ENCODE measurements at places on chromosomes 6 and 20. TPM values are rescaled to one million over a fixed set of nuclear protein-coding genes. Genes with fewer than 3 reads are reported as not detected.

The MICA gene
- total RNA-seq, result 27.8 TPM

The TMEM170B gene
- 0.86 TPM for total RNA-seq

The ZNF184 gene
- 2.7 TPM for total RNA-seq

The GNAS-AS1 gene
- not detected for total RNA-seq

The SLC17A9 gene
- total RNA-seq, result not detected

The AGPAT4 gene
- total RNA-seq, result 5.3 TPM

The HCRTR2 gene
- not detected for total RNA-seq

The FUT9 gene
- total RNA-seq, result not detected

The SF3B5 gene
- 220 TPM for total RNA-seq

The RBCK1 gene
- total RNA-seq, result 148 TPM

Data from A549 treated with ZK216348 at 1 μM for 4 hours (cell line).